ENCODE measurements at places on chromosomes 5 and 9.

DNA sequence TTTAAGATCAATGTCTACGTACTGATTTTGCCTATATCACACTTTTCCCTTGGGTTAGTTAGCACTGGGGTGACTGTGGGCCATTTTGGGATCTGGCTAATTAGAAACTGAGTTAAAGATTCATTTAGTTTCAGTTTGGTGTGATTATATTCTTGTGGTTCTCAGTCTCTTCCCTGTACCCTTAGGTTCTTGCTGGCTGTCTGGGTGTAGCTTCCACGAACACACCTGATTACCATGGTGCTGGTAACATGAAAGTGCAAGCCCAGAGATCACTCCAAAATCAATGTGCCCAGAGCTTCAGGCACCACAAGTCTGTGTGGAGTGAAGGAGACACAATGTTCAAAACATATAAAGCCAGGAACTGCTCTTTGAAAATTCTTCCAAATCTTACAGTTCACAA is 248.1 kb downstream of the PDE4D start:
- no peak for DNase-seq

GRCh38 chr9:22158927-22159346 is 149.8 kb upstream of the CDKN2B start:
- DNase-seq: no peak

DNA sequence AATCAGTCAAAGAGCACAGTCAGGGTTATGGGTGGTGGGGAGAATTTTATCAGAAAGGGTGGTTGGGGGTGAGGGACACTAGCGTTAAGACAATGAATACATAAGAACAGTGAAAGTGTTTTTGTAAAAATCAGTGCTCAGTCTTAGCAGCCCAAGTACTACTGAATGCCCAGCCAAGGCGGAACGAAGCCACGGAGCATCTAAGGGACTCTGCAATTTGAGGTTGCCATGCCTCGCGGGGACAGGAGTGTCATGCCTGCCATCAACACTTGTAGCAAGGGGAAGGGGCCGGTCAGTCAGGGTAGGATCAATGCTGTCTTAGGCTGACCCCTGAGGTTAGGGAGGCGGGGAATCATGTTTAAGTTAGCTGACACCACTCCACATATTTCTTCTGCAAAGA is 13.3 kb downstream of the FSTL4 start:
- DNase-seq: no peak

DNA sequence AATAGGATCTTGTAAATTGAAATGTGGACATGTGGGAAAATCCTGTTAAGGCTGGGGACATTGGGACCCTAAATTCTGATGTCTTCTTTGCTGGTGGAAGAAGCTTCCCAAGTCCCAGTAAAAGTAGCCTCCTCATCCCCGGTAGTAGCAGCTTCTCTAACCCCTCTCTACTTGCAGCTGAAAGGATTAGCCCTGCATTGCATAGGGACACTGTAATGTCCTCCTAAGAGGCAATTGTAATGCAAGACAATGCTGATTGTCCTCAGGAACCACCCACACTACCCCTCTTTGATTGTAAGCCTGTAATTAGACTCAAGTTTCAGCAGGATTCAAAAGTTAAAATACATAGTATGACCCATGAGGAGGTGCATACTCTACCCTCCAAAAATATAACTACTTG is 1938.4 kb upstream of the C9orf72 start:
- no peak for DNase-seq

GRCh38 chr5:165616490-165617405 is 2111.3 kb downstream of the MAT2B start:
- no peak for DNase-seq

- no peak for DNase-seq
These were observed 35.7 kb downstream of the PWWP2A start for GRCh38 chr5:160083501-160083900.

All from NCI-H2171 (cell line).